ENCODE measurements at places on chromosomes 1 and 21.

GRCh38 chr1:183685112-183685713 is 32.1 kb upstream of the APOBEC4 start:
- peak; percentile 96 for DNase-seq

GRCh38 chr1:16298653-16299052 is 53.6 kb downstream of the FBXO42 start:
- no peak for DNase-seq

GRCh38 chr1:14280909-14281308 is 317.6 kb upstream of the KAZN start:
- DNase-seq: no peak

DNA sequence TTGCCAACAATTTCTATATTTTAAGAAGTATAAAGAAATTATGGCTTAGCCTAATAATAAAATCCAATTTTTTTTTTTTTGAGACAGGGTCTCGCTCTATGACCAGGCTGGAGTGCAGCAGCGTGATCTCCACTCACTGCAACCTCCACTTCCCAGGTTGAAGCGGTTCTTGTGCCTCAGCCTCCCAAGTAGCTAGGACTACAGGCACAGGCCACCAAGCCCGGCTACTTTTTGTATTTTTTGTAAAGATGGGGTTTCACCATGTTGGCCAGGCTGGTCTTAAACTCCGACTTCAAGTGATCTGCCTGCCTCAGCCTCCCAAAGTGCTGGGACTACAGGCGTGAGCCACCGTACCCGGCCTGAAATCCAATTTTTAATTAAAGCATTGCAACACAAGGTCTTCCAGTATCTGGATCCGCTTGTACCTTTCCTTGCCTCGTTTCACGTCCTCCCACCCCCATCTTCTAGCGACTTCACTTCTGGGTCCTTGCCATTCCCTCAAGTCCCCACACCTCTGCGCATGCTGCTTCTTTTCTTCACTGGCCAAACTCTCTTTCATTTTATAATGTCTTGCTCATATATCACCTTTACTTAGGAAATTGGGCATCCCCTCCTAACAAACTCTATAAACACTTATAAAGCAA is 2.3 kb downstream of the FUBP1 start:
- DNase-seq: peak; percentile 20

- DNase-seq: no peak
These were observed 85.3 kb upstream of the ARHGAP29 start for GRCh38 chr1:94322696-94323095.

- DNase-seq: no peak
These were observed 30.5 kb upstream of the WNT2B start for GRCh38 chr1:112478314-112478713.

- DNase-seq: peak; percentile 83
These were observed 11.7 kb upstream of the HSD11B1 start for GRCh38 chr1:209692745-209693504.

DNA sequence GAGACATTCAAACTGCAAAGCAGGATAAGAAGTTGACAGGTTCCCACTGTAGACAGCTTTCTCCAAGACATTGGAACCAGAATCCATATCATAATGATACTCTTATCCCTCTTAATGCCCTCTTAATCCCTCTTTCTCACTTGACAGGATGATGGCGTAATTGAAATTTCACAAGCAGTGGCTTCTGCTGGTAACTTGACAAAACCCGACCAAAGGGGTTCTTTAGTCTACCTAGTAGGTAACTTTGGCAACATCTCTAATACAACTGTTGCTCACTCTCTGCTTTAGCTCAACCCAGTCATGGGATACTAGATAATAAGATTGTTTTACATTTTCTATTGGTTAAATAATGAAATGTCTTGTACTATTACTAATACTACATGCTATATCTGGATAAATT is 34.7 kb downstream of the S100A10 start:
- no peak for DNase-seq

DNA sequence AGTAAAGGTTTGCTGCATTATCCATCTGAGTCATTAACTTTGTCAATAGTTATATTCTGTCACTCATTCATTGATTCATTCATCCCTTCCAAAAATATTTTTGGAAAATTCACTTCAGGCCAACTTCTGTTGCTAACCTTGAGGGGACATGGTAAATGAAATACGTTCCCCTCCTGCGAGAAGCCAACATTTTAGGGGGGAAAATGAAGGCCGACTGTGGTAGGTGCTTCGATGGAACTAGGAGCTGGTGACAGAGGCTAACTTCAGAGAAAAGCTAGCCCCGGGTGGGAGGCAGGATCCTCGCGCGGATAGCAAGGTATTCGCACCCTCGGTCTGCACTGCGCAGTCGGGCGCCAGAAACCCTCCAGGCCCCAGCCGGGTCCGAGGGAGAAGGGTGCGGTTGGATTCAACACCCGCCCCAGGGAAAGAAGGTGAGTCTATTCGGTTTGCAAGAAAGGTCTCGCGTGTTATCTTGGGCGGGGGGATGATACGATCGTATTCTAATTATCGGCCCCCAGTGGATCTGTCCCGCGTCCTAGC is 646 bp upstream of the RRP15 start:
- DNase-seq: no peak

DNA sequence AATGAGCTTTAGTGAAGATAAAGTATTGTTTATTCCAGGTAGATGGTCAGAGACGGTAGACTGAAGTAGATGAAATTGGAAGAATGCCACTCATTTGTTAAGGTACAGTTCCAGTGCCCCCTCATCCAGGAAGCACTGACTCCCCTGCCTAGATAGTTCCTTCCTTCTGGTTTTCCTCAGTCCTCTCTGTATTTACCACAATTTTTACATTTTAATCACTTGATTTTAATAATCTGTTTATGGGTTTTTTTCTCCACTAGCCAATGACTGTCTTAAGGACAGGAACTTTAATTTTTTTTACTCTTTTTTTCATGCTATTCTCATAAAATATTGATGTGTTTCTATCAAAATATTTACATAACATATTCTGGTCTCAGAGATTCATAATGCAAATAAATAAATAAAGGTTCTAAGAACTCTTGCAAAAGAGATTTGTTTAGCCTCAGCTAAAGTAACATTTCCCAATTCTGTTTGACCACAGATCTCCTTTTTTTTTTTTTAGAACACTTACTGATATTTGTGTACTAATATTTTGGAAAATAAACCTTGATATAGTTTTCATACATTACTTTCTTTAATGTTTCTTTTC is 651.6 kb downstream of the PLPP3 start:
- DNase-seq: no peak

DNA sequence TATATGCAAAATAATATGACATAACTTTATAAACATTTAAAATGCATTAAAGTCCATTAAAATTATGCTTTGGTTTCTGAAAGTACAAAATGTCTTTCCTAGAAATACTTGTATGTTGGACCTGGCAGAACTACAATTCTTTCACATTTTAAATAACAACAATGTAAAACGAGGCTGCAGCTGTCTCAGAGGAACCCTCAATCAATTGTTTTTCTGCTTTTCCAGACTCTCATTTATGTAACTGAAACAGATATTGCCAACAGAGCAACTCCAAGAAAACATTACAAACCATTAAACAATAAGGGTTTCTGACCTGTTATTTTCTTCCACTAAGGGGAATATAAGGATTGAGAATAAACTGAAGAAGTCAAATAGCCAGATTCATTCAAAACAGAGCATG is 1193.4 kb downstream of the NCAM2 start:
- DNase-seq: no peak

GRCh38 chr21:28747464-28747863 is 245.2 kb downstream of the LTN1 start:
- no peak for DNase-seq

DNA sequence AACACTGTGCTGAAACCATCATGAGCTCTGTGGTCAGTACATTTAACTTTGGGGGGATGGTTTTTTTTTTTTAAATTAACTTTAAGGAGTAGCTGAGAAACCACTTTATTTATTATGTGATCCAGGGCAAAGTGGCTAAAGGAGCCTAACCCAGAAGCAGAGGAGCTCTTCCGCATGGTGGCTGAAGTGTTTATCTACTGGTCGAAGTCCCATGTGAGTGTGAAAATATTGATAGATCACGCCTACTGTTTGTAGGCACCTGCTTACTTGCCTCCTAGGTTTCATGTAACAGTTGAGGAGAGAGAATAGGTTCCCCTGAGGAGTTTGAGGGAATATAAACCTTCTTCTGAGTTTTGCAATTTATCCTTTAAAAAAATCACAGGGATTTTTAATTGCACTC is 181.4 kb downstream of the ZP4 start:
- DNase-seq: no peak

- DNase-seq: no peak
These were observed 68.1 kb upstream of the EXO1 start for GRCh38 chr1:241779897-241780296.

DNA sequence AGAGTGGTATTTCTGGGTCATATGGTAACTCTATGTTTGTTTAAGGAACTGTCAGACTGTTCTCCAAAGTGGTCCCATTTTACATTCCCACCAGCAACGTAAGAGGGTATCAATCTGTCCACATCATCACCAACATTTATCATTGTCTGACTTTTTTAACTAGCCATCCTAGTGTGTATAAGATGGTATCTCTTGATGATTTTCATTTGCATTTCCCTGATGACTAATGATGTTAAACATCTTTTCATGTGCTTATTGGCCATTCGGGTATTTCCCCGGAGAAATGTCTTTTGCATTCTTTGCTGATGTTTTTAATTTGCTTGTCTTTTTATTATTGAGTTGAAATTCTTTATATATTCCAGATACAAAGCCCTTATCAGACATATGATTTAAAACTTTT is 370.1 kb upstream of the NR5A2 start:
- DNase-seq: no peak

DNA sequence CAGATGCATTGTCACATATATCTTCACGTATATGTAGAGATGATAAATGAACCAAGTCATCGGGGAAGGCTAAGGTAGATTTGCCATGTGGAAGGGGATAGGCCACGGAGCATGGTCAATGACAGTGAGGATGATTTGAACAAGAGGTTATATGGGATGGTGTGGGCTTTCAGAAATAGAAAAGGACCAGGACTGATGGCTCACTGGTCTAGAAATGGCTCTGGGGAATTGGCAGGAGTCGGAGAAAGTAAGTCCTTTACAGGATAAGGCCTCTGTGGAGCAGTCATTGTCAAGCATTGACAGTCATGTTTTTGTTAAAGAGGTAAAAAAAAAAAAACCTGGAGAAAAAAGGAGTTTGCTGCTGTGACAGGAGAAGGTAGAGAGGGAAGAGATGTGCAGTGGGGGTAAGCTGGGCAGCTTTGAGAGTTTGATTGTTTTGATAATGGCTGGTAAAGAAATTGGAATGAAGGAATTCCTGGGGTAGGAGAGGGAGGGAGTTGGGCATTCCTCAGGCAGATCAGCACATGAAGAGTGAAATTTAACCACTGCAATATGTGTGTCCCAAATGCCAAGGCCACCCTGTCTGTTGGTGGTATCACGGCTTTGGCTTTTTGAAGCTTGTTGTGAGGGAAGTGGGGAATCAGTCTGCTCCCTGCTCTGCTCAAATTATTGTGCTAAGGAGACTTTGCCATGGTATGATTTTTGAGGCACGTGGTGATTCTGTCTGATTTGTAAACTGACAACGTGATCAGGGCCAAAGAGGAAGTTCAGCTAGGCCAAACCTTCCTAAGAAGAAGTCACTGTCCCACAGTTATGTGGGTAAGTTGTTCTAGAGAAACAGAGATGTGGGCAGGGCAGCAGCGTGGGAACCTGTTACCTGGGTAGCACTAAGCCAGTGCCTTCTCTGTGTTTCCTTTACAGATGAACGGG is 26.0 kb downstream of the MACF1 start:
- DNase-seq: peak; percentile 42

- no peak for DNase-seq
These were observed 157.4 kb downstream of the SIPA1L2 start for GRCh38 chr1:232472485-232473041.

DNA sequence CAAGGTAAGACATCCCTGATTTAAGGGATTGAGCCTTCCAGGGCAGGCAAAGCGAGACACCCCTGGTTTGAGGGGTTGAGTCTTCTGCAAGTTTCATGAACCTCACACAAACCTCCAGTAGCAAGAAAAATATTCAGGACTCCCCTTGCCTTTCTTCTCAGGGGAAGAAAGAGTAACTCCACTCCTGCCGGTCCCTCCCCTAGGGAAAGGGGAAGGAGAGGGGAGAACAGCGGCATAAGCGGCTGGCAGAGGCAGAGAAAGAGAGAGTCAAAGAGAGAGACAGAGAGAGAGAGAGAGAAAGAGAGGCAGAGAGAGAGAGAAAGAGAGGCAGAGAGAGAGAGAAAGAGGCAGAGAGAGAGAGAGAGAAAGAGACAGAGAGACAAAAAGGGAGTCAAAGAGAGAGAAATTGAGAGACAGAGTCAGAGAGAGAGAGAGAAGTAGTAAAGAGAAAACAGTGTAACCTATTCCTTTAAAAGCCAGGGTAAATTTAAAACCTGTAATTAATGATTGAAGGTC is 29.5 kb upstream of the CBR3 start:
- DNase-seq: no peak

- no peak for DNase-seq
These were observed 348.7 kb downstream of the CHRM3 start for GRCh38 chr1:239735111-239735510.

DNA sequence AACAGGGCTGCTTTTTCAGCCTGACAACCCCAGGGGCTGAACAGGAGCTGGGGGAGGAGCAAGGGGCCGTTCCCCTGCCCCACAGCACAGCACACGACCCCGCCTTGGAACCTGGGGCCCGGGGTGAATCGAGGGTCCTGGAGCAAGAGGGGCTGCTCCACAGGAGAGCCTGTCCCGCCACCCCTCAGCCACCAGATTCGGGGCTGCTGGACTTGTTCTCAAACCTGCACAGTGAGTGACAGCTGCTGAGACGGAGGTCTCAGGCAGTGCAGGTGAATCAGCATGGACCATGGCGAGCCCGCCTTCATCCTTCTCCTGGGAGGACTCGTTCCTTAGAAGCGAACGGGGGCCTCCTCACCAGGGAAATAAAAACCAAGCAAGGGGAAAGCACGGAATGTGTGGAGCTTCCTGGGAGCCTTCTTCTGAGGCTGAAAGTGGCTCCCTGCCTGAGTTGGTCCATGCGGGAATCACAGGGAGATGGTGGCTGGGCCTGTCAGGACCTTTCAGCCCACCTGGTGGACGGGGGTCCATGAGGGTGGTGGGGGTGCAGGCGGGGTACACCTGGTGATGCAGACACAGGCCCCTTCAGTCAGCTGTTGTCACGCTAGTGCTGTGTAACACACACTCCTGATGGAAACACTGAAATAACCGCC is 125.4 kb downstream of the SIK1 start:
- DNase-seq: no peak

GRCh38 chr1:171226747-171227370 is 21.4 kb upstream of the FMO1 start:
- peak; percentile 66 for DNase-seq

DNA sequence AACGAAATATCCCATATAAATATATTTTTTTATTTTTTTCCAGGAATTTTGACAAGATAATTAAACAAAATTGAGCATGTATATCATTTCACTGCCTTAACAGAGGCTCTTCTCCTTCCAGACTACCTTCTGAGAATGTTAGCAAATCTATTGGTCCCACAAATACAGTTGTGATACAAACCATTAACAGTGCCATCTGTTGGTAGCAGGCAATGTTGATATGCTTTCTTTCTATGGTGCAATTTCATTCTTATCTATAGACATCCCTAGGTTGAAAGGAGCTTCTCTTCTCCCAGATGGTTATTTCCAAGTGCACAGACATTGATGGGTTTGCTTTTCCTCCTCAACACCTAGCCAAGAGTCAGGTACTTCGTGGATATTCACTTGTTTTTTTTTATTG is 303.6 kb downstream of the USH2A start:
- peak; percentile 8 for DNase-seq

GRCh38 chr1:159141584-159142390 is 29.6 kb upstream of the CADM3 start:
- no peak for DNase-seq
